Kidney (tissue), 22 donors: ENCODE measurements at places on chromosomes 1 and 21. TPM values are rescaled to one million over a fixed set of nuclear protein-coding genes. Genes with fewer than 3 reads are reported as not detected.

CFHR4 gene
- total RNA-seq = 0.35 TPM

AK2 gene
- 172 TPM for total RNA-seq

GRCh38 chr1:27292106-27292505 is 29.9 kb upstream of the TMEM222 start:
- no peak overlapping the region for H3K4me3 ChIP-seq
- no peak for DNase-seq
- no peaks in the 10 kb centered on the region for H3K27me3 ChIP-seq
- H3K36me3 ChIP-seq = peaks cover 39% of the 10 kb centered on the region
- no peak overlapping the region for H3K27ac ChIP-seq

DNA sequence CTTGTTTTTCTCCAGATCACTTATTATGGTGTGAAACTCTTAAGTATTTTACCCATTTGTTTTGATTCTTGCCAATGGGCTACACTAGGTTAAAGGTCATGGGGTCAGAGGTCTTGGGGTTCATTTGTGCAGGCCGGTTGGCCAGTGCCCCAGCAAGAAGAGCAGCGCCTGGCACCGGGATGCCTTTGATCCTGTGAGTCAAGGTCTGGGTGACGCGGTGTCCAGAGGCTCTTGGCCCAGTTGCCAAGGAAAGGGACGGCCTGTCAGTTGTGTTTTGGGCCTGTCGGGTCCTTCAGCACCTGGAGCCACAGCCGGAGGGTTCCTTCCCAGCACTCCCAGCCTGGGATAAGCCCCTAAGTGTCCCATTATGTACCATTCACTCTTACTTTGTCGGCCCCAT is 25.1 kb downstream of the RHBG start:
- DNase-seq = no peak
- H3K4me1 ChIP-seq = no peaks in the 10 kb centered on the region
- no peaks in the 10 kb centered on the region for H3K36me3 ChIP-seq
- peaks cover 6% of the 10 kb centered on the region for H3K27me3 ChIP-seq
- H3K27ac ChIP-seq = no peak overlapping the region
- no peak overlapping the region for H3K4me3 ChIP-seq

- peak overlapping the region; percentile 84 for H3K27ac ChIP-seq
- no peaks in the 10 kb centered on the region for H3K36me3 ChIP-seq
- peak overlapping the region; percentile 75 for H3K4me3 ChIP-seq
- peak; percentile 90 for DNase-seq
- peaks cover 5% of the 10 kb centered on the region for H3K4me1 ChIP-seq
Observed at GRCh38 chr1:89821322-89822108, 683 bp downstream of the LRRC8D start.

DNA sequence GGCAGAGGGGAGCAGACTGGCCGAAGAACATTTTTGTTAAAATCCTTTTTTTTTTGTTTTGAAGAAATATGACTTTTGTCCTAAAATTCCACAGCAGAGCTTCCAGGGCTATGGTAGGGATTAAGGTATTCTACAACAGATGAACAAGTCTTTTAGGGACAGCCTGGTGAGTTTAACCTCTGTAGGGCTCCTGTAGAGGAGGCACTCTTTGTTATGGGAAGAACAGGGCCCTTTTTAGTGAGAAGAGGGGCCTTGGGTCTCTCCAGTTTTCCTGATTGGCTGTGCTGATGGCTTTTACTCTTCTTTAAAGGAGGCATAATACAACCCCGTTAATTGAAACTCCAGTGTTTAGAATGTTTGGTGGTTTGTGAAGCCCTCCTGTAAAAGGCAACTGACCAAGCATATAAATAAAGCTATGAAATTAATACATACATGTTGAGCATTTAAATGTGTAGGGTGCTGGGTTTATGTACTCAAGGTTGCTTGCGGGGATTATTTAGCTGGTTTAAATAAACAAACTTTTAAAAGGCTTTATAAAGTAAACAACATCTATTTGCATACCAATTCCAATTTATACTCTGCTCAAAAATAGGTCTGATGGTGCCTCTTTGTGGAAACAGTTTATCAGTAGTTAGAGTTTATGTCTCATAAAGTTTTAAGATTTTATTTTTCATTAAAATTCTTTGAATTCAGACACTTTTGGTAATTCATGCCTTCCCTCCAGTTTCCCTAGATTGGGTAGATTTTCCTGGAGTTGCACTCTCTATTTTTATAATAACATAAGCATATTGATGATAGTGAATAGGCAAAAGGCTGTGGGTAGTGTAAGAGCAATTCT is 46.5 kb downstream of the PBX1 start:
- no peaks in the 10 kb centered on the region for H3K36me3 ChIP-seq
- peaks cover 31% of the 10 kb centered on the region for H3K4me1 ChIP-seq
- no peak overlapping the region for H3K4me3 ChIP-seq
- H3K27ac ChIP-seq = no peak overlapping the region

DNA sequence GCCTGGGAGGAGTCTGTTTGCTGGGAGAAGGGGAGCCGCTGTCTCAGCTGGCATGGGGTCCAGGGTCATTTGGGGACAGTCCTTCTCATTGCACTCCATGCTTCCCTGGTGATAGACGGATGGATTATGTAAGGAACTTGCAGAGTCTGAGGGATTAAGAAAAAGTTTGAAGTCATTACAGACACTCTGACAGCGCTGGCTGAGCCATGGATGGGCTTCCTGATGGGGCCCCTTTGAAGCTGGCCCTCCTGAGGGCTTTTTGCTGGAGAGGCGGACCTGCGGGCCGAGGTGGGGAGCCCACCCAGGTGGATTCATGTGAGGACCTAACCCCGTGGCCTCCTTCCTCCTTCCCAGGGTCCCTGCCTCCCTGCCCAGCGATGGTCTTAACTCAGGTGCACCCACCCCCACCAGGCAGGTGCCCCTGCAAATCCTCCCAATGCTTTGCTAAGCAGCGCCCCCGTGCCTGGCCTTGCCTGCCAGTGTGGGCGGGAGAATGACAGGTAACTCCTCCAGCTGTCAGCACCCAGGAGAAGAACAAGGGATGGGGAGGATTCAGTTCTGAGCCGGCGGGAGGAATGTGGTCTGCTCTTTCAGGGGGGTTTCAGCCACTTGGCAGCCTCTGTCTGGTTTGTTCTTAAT is 24.2 kb upstream of the C1orf174 start:
- no peak overlapping the region for H3K27ac ChIP-seq
- no peaks in the 10 kb centered on the region for H3K27me3 ChIP-seq
- H3K4me1 ChIP-seq = no peaks in the 10 kb centered on the region
- H3K4me3 ChIP-seq = no peak overlapping the region
- no peaks in the 10 kb centered on the region for H3K36me3 ChIP-seq

DNA sequence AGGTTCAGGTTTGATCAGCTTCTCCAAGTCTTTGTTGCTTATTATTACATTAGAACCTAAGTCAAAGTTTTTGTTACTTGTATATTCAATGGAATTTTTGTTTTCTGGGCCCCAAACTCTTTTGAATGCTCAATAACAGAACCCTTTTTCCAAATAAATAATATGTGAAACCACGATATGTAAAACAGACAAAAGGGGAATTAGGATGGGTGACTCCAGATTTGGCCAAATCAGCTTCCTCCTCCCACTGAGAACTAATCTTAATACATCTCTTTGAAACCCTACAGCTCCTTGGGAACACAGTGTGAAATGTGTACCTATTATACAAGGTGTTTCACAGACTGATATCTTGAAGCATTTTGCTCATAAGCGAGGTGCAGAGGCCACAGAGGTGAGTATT is 67.0 kb upstream of the TNFSF18 start:
- DNase-seq = no peak
- H3K4me1 ChIP-seq = peaks cover 5% of the 10 kb centered on the region
- no peaks in the 10 kb centered on the region for H3K27me3 ChIP-seq
- no peak overlapping the region for H3K4me3 ChIP-seq
- no peaks in the 10 kb centered on the region for H3K36me3 ChIP-seq

DNA sequence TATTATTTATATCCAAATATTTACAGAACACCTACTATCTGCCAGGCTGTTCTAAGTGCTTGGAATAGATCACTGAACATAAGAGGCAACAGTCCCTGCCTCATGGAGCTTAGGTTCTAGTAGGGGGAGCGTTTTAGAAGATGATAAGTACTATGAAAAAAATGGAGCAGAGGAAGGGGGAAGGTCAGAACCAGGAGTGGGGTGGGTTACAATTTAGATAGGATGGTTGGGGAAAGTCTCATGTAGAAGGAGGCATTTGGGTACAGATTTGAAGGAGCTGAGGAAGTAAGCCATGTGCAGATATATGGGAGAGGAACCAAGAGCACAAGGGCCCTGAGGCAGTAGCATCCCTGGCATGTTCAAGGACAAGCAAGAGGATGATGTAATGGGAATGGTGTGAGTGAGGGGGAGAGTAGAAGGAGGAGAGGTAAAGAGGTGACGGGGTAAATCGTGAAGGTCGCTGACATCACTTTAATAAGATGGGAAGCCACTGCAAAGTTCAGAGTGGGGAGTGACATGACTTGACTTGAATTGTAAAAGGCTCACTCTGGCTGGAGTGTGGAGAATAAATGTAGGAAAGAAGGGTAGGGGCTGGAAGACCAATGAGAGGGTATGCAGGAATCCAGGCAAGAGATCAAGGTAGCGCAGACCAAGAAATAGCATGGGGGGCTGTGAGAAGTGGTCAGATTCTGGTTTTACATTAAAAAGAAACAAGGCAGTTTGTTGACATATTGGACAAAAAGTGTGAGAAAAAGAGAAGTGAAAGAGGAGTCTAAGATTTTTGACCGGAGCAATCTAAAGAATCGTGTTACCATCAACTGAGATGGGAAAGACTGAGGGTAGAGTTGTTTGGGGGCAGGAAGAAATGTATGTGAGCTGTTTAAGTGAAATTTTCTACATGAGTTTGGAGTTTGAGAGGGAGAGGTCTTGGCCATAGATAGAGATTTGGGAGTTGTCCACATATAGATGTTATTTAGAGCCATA is 92.6 kb downstream of the LPAR3 start:
- H3K4me3 ChIP-seq = no peak overlapping the region
- no peak for DNase-seq
- H3K4me1 ChIP-seq = no peaks in the 10 kb centered on the region
- H3K27me3 ChIP-seq = no peaks in the 10 kb centered on the region
